NCI-H1694 treated with DMSO at 0.1 percent for 48 hours (cell line): ENCODE measurements at places on chromosomes 3 and 15.
A peak's percentile ranks its signal among the peaks of the same experiment; 100 is the strongest.

DNA sequence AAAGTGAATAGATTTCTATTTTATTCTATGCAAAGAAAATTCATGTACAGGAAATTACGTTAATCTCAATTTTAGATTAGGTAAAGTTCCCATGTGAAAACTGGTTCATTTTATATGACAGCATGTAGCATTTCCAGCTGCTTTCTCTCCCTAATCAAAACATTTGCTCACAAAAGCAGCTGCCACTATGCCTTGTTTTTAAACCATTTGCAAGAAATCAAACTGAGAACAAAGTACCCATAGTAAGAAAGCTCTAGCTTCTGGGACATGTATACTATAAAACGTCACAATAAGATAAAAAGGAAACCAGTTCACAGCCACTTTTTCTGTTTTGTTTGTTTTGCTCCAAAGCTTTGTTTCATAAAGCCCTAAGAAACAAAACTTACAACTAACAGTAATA is 5.0 kb upstream of the CRYBG3 start:
- peak; percentile 69 for DNase-seq

DNA sequence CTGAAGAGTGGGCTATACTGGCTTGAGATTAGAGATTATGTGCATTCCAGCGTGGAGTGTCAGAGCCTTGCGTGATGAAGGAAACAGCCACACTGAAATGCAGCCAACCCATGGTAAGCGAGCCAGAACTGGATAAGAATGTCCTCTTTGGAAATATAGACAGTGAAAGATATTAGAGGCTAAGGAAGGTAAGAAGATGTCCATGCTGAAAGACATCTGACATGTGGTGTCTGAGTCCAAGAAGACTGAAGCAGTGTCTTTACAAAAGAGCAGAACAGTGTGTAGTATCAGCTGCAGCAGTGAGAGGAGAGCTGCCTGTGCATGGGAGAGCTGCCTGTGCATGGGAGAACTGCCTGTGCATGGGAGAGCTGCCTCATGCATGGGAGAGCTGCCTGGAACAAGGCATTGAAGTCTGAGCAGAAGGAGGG is 672.2 kb downstream of the DIPK2A start:
- no peak for DNase-seq

GRCh38 chr15:80464951-80465625 is 60.9 kb downstream of the ARNT2 start:
- DNase-seq, result no peak

DNA sequence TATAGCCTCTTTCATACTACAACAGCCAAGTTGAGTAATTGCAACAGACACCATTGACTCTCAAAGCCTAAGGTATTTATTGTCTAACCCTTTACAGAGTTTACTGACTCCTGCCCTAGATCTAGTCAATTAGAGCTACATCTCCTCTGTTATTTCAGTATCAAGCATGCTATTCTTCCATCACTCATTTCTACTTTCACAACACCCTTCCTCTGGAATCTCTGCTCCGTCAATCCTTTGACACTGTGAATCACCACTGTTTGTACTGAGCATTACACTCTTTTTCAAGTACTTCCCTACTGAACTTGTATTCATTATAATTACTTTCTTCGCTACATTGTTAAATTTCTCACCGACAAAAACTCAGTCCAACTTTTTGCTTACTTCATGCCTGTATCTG is 121.8 kb downstream of the ZNF609 start:
- no peak for DNase-seq

GRCh38 chr3:117518364-117518763 is 808.8 kb downstream of the TUSC7 start:
- no peak for DNase-seq

DNA sequence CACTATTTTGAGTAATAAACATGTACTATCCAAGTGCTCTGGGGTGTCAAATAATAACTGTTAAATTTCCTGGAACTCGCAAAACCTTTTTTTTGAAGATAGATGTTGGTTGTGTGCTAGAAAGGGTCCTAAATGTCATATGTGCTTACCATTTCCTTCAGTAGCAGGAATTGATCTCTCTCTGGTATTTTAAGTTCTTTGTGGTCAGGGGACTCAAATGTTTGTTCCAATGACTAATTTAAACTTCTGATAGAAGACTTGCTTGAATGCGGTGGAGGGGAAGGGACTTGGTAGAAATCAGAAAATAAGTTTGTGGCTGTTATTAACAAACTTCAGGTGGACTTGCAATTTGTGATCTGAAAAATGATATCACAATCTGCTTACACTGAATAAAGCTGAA is 26.8 kb downstream of the ARIH2 start:
- no peak for DNase-seq

DNA sequence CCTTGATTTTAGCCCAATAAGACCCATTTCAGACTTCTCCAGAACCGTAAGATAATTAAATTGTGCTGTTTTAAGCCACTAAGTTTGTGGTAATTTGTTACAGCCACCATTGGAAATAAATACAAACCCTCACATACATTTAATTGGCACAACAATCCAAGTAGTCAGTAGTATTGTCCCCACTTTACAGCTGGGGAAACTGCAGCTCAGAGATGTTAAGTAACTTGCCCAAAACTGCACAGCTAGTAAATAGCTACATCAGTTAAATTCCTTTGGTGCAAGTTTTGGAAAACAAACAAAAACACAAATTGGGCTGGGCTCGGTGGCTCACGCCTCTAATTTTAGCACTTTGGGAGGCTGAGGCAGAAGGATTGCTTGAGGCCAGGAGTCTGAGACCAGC is 13.3 kb upstream of the IREB2 start:
- no peak for DNase-seq

GRCh38 chr15:59953392-59953883 is 50.7 kb upstream of the FOXB1 start:
- no peak for DNase-seq

DNA sequence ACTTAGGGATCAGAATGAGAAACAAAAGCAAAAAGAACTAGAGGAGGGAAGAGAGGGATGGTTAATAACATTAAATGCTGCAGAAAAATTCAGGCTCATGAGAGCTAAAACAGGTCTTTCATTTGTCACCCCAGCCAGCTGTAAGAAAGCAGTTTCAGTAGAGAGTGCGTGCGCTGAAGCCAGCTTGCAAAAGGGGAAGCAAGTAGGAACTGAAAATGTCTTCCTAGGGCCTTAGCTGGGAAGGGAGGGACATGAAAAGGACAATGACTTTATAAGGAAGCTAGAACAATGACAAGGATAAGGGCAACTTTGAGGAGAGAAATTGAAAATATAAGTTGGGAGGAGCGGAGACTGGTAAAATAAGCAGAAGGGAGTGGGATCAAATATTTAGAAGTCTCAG is 3.1 kb downstream of the CIAO2A start:
- no peak for DNase-seq

GRCh38 chr15:68693071-68693470 is 114.3 kb downstream of the CORO2B start:
- DNase-seq, result no peak

GRCh38 chr3:169315141-169315540 is 348.4 kb downstream of the MECOM start:
- DNase-seq, result no peak

- no peak for DNase-seq
Measured at GRCh38 chr15:64859226-64859625, 17.5 kb downstream of the PLEKHO2 start.

DNA sequence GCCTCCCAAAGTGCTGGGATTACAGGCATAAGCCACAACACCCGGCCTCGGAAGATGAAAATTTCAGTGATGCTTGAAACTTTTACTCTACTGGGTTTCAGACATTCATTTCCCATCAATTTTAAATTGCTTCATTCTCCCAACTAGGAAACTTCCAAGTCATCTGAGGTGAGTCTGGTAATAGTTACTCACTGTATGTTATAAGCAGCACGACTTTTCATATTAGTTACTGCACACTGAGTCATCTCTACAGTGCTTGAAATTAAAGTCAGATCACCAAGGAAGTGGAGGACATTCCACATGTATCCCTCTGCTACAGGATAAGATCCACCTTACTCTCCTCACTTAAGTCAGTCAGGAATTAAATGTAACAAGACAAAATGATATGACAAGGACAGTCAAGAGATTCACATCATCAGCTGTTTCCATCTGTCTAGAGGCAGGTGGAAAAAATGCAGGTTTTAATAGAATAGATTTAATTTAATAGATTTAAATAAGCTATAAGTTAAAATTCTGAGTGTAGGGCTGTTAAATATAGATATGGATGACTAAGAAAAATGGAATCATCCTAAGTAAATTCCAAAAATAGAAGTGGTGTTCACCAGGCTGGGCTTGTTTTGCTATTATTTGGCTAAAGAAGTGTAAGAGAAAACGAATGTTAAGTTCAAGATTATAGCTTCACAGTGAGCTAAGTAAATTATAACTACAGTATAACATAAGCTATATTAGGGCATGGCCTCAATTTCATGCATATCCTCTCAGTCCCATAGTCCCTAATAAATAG is 104.4 kb downstream of the TMCO5A start:
- no peak for DNase-seq

GRCh38 chr3:160826991-160827390 is 71.0 kb downstream of the PPM1L start:
- no peak for DNase-seq

- no peak for DNase-seq
Measured at GRCh38 chr3:149215515-149215914, 6.1 kb downstream of the CP start.
